ENCODE measurements at places on chromosomes 16 and 17.
A peak's percentile ranks its signal among the peaks of the same experiment; 100 is the strongest.

DNA sequence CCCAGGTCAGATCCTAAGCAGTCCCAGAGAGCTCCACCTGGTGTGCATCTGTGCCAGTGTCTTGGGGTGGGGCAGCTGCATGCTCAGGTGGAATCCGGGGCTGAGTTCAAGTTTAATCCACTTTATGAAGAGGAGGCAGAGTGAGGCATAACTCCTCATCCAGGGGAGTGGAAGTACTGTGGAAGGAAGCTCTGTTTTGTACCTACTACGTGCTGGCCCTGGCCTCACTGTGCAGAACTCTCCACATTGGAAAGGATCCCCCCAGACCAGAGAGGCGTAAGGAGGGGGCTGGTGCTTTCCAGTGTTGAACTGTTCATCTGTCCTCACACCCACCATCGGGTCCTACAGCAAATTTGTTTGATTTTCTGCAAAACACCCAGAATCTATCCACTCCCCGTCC is 78.0 kb downstream of the ABCC6 start:
- no peak for DNase-seq

DNA sequence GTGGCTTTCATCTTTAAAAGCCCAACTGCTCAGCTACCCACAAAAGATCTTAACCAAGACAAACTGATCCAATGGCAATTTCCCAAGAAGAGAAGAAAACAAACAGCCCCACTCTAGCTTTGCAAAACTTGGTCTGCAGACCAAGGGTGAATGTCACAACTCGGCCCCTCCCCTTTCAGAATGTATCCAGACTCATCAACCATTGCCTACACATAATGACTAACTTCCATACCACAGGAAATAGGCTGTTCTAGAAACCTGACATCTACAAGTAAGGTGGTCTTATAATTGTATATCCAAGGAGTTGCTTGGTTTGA is 16.0 kb downstream of the DCUN1D3 start:
- DNase-seq, result no peak

DNA sequence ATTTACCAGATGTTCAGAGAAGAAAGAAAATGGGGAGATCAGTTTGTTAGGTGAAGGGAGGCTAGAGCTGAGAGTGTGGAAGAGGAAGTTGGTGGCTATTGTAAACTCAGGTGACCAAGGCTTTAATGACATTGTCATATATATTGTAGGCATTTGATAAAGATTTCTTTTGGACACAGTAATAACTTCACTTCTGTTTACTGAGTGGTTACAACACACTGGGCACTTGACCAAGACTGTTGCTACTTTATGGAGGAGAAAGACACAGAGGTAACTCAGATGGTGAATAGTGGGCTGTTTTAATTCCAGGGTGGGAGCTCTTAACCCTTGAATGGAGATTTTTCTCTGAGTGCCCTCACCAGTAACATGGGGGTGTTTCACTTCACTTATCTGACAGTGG is 46.0 kb downstream of the TNRC6A start:
- no peak for DNase-seq

GRCh38 chr17:29612404-29613280 is 10.1 kb downstream of the CORO6 start:
- no peak for DNase-seq

DNA sequence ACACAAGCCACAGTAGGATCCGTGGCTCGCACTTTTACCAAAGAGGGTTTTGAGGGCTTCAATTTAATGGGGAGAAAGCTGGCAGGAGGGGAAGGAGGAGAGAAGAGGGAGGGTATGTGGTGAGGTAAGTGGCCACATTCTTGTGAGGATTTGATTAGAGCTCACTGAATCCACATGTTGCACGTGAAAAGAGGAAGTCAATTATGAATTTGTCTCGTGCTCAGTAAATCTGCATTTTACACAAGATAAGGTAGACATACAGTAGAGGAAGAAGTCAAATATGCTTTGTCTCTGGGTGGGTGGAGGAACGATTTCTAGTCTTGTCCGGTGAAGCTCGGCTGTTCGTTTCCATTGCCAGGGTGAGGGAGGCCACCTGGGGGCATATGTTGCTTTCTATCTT is 862 bp downstream of the ZNF232 start:
- DNase-seq, result peak; percentile 74

Data from KBM-7 (cell line).